ENCODE measurements at places on chromosomes 11 and 22.
A peak's percentile ranks its signal among the peaks of the same experiment; 100 is the strongest.

- no peak for DNase-seq
Observed at GRCh38 chr11:64881476-64881875, 3.1 kb upstream of the EHD1 start.

GRCh38 chr22:47593911-47594311 lies 831.5 kb downstream of the TBC1D22A start:
- no peak for DNase-seq

DNA sequence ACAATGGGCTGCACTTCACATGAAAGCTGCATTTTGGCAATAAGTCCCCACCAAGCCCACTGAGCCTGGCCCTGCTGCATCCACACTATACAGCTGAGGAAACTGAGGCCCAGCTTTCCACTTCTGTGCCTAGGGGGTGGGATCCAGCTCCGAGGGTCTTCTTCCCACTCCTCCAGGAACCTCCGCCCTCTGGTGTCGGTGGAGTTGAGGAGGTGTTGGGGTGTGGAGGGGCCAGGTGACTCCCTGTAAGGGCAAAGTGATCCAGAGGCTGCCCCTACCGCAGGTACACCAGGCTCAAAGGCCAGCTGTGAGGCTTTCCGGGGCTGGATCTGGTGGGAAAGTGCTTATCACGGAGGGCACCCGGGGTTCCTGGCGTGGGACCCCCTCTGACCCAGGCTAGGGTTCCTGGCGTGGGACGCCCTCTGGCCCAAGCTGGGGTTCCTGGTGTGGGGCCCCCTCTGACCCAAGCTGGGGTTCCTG lies 125.0 kb downstream of the KCNQ1 start:
- DNase-seq, result no peak

DNA sequence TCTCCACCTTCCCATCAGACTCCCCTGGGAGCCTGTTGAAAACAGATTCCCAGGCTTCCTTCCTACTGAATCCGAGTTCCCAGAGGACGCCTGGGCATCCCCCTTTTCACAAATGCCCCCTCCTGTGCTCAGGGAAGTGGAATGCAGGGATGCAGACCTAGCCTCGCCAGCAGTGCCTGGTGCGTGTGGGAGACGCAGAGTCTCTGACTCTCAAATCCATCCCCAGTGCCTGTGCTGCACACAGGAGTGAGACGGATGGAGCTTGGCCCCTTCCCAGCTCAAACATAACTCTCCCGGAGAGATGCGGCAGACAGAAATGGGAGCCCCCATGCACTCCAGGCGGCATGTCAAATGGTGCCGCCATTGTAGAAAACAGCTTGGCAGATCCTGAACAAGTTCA lies 62.6 kb downstream of the CTTN start:
- no peak for DNase-seq

DNA sequence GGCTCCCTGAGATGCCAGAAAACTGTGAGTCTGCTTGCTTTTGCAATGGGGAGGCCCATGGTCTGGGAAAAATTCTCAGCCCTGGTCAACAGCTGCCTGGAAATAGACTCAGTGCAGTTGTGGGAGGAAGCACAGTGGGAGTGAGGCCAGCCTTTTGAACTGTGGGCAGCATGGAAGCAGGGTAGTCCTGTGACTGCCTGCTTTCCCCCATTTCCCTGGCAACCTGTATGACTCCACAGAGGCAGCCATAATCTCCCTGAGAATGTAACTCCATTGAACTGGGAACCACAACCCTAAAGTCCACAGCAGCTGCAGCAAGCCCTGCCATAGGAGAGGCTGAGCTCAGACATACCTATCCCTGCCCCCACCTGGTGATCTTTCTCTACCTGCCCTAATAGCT lies 494.6 kb upstream of the FAT3 start:
- DNase-seq, result no peak

GRCh38 chr11:122421702-122422101 lies 233.8 kb upstream of the UBASH3B start:
- no peak for DNase-seq

DNA sequence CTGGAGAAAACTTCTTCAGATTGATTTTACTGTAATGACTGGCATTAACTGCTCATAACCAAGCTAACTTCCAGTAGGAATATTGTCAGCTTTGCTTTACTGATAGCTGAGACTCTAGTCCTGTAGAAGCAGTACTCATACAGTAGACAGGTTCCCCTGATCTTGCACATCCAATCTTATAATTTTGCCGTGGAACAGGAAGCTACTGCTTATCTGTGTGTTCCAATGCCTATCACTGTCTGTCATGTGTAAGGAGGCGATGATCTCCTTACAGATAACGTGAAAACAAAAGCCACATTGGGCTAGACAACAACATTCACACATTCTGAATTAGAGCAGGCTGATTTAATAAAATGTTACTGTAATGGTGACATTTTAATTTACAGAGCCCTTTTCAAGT lies 13.2 kb downstream of the HSD17B12 start:
- no peak for DNase-seq

GRCh38 chr22:17446698-17447097 lies 77.4 kb downstream of the CECR2 start:
- no peak for DNase-seq

GRCh38 chr11:21636561-21636960 lies 556.3 kb upstream of the ANO5 start:
- no peak for DNase-seq

DNA sequence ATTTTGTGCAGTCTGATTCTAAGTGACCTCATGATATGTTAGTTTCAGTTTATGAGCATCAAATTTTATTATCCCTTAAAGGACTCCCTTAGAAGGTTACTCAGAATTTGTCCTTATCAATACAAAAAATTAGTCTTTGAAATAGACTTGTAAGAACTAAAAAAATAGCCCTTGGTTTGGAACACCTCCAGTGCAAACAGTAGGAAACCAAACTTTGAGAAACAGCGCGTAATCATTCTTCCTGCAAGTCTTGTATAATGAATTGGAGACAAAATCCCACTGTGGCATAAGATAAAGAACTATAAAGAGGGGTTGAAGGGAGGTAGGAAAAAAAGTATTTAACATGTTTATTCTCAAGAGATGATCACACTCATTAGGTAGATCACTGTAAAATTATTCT lies 10.8 kb upstream of the MSANTD4 start:
- no peak for DNase-seq

DNA sequence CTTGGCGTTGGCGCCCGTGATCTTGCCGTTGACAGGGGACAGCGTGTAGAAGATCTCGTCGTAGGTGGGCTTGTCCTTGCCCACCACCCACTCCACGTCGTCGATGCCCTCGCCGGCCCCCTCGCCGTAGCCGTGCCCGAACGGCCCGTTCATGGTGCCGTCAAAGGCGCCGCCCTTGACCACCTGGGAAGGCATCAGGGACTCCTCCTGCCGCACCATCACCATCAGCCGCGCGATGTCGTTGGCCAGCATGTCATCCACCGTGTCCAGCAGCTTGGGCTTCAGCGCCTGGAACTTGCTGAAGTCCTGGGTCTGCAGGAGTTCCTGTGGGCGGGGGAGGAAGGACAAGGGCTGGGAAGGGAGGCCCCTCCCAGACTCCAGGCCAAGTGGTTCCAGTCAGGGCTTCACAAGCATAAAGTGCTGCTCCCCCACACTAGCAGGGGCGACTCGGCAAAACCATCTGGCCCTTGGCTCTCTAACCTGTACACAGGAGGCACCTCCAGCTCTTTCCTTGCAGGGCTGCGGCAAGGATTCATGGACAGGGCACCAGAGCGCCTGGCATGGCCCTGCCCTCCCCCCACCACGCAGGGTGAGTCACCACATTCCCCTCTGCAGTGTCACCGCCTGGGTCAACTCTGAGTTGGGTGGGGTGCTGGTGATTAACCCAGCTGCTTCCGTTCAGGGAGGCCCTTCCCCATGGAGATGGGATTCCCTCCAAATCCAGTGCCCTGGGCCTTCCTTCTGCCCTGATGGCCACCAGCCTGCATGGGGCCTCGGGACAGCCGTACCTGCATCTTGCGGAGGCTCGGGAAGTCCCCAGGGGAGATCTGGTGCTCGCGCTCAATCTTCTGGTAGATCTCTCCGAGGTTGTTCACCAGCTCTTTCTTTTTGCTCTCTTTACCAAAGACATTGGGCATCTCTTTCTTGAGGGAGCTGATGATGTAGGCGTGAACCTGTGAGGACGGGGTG lies 10.4 kb upstream of the CDC42BPG start:
- no peak for DNase-seq

DNA sequence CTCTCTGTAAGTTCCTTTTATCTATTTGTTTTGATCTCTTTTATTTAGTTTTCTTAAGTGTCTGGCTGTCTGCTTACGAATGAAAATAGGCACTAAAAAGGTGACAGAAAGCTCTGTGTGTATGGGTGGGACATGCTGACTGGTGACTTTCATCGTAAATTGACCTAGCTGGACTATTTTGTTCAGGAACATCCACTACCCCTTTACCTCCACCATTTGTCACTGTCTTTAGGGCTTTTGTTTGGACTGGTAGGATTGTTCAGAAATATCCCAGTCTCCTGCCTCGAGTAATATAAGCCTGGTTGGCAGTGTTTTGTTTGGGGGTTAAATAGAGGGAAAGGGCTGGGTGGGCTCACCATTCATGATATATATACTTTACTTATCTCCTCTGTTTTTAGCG lies 20.9 kb downstream of the EMSY start:
- no peak for DNase-seq

DNA sequence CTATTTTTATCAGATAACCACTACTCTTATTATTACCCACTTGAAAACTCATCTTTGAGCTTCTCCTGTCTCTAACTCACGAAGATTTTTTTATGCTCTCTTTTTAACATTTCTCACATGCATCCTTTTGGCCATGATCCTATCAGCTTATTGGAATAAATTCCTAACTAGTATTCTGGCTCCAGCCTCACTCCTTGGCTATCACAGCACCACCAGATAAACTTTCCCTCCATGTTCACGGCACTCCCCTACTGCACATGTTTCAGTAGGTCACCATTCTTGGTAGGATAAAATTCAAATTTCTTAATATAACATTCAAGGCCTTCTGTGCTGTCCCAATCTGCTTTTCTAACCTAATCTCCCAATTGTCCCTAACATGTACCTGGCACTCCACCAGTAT lies 186.6 kb upstream of the UBASH3B start:
- DNase-seq, result no peak

DNA sequence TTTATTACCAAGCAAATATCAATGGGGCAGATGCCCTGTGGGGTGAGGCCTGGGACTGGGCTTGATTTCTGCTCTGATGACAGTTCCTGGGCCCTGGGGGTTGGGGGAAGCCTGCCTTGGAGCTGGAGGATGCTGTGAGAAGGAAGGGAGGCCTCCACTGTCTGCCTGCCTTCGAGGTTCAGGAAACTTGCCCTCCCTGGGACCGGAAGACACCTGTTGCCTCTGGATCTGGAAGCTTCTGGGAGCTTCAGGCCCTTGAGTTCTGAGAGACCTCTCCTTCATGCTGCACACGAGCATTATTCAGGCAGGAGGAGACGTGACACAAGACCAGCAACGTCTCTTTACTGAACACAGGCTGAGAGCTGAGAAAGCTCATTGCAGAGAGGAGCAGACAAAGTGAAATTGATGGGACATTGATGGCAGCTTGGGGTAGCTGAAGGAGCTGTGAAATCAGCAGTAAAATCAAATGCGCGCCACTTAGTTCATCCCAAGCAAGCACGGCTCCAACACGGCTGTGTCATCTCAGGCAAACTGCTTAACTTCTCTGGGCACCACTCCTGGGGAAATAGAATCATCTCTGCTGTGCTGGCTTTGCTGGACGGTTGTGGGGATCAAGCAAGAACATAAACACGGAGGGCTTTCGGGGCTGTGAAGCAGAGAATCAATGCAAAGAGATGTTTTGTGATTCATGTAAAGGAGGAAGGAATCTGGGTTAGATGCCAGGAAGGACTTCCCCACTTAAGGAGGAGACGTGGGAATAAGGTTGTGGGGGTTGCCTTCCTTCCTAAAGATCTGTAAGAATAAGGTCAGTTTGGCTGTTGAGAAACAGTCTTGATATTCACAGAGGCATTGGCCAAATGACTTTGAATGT lies 64.5 kb downstream of the TP53I11 start:
- no peak for DNase-seq

DNA sequence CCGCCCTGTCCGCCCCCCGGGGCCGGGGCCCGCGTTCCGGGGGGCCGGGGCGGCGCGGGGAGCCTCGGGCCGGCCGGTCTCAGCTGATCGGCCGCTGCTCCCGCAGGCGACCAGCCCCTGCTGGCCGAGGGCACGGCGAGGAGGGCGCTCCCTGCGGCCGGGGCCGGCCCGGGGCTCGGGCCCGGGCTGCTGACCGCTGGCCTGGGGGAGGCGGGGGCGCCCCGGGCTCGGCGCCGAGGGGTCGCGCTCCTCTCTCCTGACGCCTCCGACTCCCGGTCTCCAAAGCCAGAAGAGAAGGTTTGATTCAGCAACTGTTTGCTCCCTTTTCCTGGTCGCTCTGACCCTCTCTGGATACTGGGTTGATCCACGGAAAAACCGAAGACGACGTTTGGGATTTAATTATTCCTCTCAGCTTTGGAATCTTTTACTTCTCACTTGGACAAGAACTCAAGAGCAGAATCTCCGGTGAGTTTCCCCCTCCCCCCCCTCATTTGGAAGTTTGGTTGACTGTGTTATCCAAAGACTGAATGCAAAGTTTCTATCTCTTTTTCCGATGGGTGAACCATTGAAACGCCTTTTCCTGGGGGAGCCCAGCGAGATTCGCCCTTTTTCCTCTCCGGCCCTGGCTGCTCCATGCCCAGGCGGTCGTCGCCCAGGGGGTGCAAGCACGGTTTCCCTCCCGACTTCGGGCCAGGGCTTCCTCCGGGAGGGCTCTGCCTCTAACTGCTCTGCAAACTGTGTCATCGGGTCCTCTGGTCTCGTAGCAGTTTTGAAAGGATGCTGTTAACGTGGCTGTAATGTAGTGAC lies 725 bp downstream of the KDM2A start:
- peak; percentile 18 for DNase-seq

DNA sequence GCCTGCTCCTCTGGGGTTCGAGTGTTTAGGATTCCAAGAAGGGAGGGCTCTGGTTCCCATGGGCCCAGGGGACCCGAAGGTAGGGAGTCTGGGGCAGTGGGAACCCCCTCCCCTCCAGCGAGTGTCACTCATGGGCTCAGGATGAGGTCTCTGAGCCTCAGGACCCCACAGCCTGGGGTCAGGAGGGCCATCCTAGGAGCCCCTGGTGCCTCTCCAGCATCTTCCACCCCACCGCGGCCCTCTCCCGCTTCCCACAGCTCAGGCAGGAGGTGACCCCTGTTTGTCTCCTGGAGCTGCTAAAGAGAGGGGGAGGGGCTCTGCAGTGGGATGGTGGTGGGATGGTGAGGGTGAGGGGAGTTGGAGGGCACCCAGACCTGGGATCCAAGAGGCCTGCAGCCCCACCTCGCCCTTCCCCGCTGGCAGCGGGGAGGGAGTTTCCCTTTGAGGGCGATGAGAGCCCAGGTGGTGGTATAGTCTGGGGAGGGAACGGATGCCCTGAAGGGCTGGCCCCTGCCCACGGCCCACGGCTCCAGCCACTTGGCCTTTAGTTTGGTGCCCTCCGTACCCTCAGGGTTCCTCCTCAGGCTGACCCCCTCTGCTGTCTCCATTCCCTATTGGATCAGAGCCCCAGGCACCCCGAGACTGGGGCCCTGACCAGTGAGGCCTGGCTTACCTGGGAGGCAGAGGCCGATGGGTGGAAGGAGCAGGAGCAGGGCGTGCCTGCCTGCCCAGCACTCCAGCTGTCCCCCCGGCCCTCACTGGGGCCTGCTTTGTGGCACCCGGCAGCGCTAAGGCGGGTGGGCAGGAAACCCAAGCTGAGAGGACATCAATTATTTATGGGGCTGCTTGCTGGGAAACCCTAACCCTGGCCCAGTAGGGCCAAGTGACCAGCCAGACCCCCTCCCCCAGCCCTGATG lies 1.1 kb upstream of the CABP4 start:
- DNase-seq, result no peak

- no peak for DNase-seq
Observed at GRCh38 chr11:69352715-69353319, 58.9 kb downstream of the MYEOV start.

- no peak for DNase-seq
Observed at GRCh38 chr11:105177658-105178057, 38.1 kb upstream of the CARD18 start.

GRCh38 chr11:93517611-93518010 lies 25.6 kb downstream of the SMCO4 start:
- no peak for DNase-seq

Measured in NCI-H526 treated with DMSO at 0.1 percent for 48 hours (cell line).